ENCODE measurements at places on chromosomes 4 and X. TPM values are rescaled to one million over a fixed set of nuclear protein-coding genes. Genes with fewer than 3 reads are reported as not detected.

Gene TREX2
- 59.3 TPM for total RNA-seq

Gene HSD17B13
- 143 TPM for total RNA-seq

Gene CTAG1B
- total RNA-seq = not detected

Gene CXCL8
- not detected for total RNA-seq

Gene CXorf65
- not detected for total RNA-seq

Gene NOX1
- not detected for total RNA-seq

Gene CCKAR
- total RNA-seq = not detected

Gene PITX2
- 0.48 TPM for total RNA-seq

Gene GAGE13
- total RNA-seq = not detected

Gene UGT2B15
- not detected for total RNA-seq

Gene ZNF595
- total RNA-seq = 31.5 TPM

Gene TMPRSS11E
- 9.9 TPM for total RNA-seq

Gene CBLL2
- total RNA-seq = not detected

Gene FGFR3
- 829 TPM for total RNA-seq

Gene RBM47
- 48.0 TPM for total RNA-seq

Gene TRMT10A
- 6.1 TPM for total RNA-seq

Gene IL1RAPL2
- total RNA-seq = 0.25 TPM

Gene CFAP299
- not detected for total RNA-seq

Gene STARD8
- total RNA-seq = 2.0 TPM

Gene HTN1
- total RNA-seq = not detected
